ENCODE measurements at places on chromosomes 3 and 15.

- DNase-seq, result no peak
Observed at GRCh38 chr3:71251156-71251775, 332.3 kb downstream of the FOXP1 start.

DNA sequence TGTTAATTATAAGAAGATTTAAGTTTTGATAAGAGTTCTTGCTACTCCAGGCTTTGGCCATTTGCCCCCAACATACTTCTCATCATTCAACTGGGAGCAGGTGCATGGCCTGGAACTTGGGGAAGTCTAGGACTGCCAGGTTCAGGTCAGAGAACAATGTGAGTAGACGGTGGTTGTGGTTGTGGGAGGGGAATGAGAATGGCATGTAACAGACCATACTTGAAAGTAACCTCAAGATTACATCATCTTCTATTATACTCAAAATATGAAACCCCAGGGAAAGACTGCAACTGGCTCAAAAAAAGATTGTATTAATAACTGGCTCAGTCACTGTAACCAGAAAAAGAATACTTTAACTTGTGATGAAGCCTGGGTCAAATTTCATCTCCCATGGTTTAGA, 364.9 kb upstream of the DPPA4 start:
- DNase-seq, result no peak

GRCh38 chr15:64642875-64643274, 132.5 kb downstream of the RBPMS2 start:
- no peak for DNase-seq

DNA sequence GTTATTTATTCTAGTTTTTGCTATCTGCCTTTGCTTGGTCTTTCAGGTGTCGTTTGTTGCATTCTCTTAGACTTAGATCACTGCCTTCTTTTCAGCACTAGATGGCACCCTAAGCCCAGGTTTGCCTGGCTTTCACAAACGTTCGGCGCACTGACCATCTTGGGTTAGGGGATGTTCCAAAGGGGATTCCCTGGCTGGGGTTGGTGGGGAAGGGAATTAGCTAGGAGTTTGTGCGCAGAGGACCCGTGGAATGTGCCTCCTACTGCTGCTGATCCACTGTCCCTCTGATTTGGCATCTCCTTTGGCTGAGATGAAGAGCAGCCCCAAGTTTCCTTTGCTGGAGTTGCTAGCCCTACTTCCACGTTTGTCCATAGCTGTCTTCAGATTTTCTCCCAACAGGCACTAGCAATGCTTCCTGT, 33.9 kb downstream of the PFN2 start:
- peak; percentile 32 for DNase-seq

DNA sequence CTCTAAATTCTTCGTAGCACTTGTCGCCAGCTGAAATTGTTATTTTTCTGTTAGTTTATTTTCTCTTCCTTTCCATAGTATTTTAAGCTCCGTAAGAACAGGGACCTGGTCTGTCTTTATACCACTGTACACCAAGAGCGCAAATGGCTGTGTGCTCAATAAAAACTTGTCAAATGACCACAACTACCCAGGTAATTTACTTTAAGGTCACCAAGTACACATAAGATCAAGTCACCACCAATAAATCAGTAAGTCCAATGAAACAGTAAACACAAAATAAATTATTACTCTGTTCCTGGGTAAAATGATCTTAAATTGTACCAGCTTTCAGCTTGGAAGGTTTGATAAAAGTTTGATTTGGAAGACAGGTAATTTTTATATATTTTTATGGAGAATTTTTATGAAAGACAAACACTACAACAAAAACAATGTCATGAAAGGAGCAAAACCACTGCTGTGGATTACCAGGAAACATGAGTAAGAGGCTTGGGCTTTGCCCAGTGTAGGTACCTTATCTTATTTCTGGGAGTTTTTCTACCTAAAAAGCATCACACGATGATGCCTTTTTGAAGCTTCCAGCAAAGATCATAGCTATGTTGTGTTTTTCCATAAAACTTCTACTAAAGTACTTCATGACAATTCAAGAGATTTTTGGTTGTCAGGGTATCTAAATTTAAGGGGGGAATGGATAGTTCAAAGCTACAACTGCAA, 406.8 kb downstream of the SHQ1 start:
- DNase-seq, result no peak

- DNase-seq, result no peak
Observed at GRCh38 chr3:155805204-155805801, 775 bp downstream of the C3orf33 start.

- no peak for DNase-seq
Observed at GRCh38 chr3:16509721-16510619, 3.5 kb downstream of the RFTN1 start.

GRCh38 chr3:126407412-126408044, 12.8 kb downstream of the CFAP100 start:
- DNase-seq, result no peak

DNA sequence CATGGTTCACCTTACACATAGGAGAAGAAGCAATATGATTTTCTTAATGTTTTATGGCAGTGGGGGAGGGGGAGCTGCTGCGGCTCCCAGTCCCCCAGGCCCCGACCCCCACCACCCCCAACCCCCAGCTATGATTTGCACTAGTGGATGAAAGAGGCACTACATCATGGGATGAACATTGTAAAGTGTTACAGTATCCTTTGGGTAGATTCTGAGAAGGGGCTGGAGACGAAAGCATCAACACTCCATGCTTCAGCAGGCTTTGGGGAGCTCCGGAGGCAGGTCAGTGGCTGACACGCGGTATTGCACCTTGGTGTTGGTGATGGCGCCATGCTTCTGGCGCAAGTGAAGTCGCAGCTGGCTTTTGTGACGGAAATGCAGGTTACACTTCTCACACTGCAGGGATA, 19.9 kb upstream of the RTP2 start:
- DNase-seq, result no peak

All from activated T-cell treated with anti-CD3 and anti-CD28 coated beads, Interleukin-2, amount 50 U/mL, for 4 hours (primary cell).